ENCODE measurements at places on chromosomes 5 and 9. TPM values are rescaled to one million over a fixed set of nuclear protein-coding genes. Genes with fewer than 3 reads are reported as not detected.
A peak's percentile ranks its signal among the peaks of the same experiment; 100 is the strongest.

GRCh38 chr5:167104351-167104750, 1187.1 kb upstream of the WWC1 start:
- H3K4me3 ChIP-seq, result no peak overlapping the region
- H3K36me3 ChIP-seq, result no peaks in the 10 kb centered on the region
- no peak for DNase-seq
- no peak overlapping the region for H3K27ac ChIP-seq
- H3K27me3 ChIP-seq, result no peaks in the 10 kb centered on the region

- no peak overlapping the region for H3K4me3 ChIP-seq
- peaks cover 3% of the 10 kb centered on the region for H3K36me3 ChIP-seq
- no peak for DNase-seq
- H3K27ac ChIP-seq, result no peak overlapping the region
- H3K27me3 ChIP-seq, result no peaks in the 10 kb centered on the region
Observed at GRCh38 chr9:37541465-37541864, 34.7 kb downstream of the FBXO10 start.

DNA sequence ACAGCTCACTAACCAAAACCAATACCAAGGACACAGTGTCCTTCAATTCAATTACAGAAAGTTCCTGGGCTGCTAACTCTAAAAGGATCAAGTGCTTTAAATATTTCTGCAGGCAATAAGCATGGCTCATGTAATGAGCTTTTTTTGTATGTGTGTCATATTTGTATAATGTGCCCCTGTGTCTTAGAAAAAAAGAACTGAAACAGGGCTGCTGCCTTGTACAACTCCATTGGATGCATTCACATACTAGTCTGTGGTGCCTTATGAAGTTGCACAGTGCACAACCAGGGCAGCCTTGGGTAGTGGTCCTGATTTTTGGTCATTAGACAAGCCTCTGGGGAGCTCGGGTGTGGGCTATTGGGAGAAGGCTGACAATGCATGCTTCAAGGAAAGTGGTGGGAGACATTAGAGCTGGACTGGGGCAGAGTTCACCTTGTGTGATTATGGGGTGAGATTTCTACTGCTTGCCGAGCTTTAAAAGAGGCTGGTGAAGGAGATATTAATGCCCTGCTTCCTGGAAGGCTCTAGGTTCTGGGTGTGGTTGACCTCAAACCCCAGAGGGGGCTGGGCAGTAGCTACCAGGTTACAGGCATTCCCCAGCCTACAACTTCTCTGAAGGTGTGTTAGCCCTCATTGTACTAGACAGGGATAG, 3.6 kb upstream of the CPEB4 start:
- H3K36me3 ChIP-seq, result no peaks in the 10 kb centered on the region
- no peaks in the 10 kb centered on the region for H3K27me3 ChIP-seq
- H3K4me3 ChIP-seq, result no peak overlapping the region
- H3K4me1 ChIP-seq, result peaks cover 50% of the 10 kb centered on the region

DNA sequence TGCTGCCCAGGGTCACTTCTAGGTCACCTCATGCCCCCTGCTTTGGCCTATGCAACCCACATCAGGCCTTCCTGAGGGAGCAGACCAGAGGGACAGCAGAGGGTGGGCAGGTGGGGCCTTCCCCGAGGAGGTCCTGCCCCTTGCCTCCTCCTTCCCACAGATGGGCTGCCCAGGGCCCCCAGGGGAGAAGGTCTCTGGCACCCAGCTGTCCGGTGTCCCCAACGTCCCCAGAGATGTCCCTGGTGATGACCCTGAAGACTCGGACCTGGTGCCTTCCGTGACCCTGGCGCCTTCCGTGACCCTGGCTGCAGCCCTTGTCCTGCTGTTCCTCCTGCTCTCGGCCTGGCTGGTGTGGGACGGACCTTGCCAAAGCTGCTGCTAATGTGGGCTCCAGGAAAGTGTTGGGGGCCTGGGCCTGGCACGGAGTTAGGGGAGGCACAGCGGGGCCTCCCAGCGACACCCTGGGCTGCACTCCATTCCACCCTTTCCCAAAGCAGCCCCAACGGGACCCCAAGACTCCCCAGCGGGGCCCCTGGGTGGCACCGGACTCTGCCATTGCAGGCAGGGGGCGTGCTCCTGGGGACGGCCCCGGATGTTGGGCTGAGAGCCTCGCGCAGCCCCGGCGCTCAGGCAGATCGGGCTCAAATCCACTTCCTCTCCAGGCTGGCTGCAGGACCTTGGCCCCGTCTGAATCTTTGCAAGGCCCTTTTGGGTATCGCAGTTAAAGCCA, 6.8 kb upstream of the SLC2A6 start:
- H3K4me1 ChIP-seq, result peaks cover 54% of the 10 kb centered on the region
- no peaks in the 10 kb centered on the region for H3K36me3 ChIP-seq
- H3K4me3 ChIP-seq, result peak overlapping the region; percentile 27

GRCh38 chr5:79990205-79990597, 861 bp downstream of the MTX3 start:
- no peak for DNase-seq
- H3K4me1 ChIP-seq, result peaks cover 30% of the 10 kb centered on the region
- peak overlapping the region; percentile 86 for H3K27ac ChIP-seq
- H3K36me3 ChIP-seq, result peaks cover 25% of the 10 kb centered on the region
- no peaks in the 10 kb centered on the region for H3K27me3 ChIP-seq
- H3K4me3 ChIP-seq, result peak overlapping the region; percentile 95

DNA sequence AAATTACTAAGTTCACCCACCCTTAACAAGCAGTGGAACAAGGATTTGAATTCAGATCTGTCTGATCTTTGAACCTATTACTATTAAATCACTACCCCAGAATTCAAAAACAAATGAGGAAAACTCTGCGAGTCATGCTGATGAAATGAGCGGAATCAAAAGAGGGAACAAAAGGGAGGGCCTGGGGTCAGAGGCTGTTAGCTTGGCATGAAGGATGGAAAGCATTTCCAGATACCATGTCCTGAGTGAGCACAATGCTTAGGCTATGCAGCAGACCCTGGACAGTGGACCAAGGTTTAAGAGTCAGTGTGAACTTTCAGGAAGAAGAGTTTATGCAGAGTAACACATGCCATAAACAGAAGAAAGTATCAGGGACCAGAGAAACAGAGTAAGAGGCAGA, 30.5 kb downstream of the GRIA1 start:
- no peak for DNase-seq
- H3K4me1 ChIP-seq, result no peaks in the 10 kb centered on the region
- no peak overlapping the region for H3K4me3 ChIP-seq
- no peaks in the 10 kb centered on the region for H3K27me3 ChIP-seq

DNA sequence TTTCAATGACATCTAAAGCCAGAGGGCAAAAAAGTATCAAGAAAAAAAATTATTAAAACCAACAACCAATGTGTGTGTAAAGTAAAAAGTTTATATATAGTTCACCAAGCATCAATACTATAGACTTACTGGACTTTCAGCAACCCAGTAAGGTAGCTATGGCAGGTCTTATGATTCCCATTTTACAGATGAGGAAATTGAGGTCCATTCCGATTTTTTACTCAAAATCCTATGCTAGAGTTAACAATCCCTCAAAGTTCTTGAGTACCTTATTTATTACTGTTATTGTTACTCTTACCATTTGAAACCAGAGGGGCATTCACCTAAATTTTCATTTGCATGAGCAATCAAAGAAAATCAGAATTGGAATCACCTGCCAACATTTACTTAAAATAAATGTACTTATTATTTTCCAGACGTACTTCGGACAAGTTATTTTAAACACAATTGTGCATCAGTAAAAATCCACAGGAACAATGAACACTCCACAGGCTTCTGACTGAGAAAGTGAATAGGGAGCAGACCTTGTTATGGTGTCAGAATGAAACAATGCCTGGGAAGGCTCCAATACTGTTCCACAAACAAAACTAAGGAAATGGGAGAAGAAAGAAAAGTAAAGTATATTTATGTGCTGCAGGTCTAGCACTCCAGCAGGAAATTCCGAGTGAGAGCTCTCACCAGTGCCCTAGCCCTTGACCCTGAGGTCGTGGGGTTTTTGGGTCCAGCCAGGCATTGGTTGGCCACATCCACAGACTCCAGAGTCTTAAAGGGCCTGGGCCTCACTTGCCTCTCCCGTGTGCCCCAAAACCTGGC, 229.9 kb downstream of the PIK3R1 start:
- H3K27me3 ChIP-seq, result no peaks in the 10 kb centered on the region
- H3K36me3 ChIP-seq, result no peaks in the 10 kb centered on the region
- H3K4me3 ChIP-seq, result no peak overlapping the region
- DNase-seq, result no peak

DNA sequence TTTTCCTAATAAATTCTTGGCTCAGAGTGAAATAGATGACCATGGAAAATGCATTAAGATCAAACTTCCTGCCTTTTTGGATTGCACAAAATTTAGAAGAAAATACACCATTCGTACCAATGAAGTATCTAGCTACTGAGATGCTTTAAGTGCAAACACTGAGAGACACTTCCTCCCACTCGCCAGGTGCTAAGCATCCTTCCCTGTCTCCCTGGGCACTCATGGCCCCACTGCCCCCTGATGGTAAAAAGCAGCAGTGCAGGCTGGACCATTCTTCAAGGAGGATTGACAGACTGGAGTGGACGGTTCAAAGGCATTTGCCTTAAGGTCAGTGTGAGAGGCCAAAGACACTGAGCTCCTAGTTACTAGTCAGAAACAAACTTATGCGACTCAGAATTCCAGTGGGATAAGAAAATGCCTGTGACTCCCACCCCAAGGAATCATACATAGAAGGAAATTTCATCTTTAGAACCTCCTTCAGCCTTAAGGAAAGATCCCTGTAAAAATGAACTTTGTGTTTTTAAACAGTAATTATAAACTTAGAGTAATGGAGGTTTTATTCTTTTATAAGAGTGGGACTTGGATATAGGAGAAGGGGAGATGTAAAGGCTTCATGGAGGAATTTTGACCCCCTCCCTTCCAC, 86.0 kb upstream of the SLC30A5 start:
- peak; percentile 38 for DNase-seq
- H3K27ac ChIP-seq, result no peak overlapping the region
- H3K4me3 ChIP-seq, result no peak overlapping the region
- no peaks in the 10 kb centered on the region for H3K36me3 ChIP-seq
- H3K27me3 ChIP-seq, result peaks cover 3% of the 10 kb centered on the region

TAF11L10 gene
- not detected for polyA plus RNA-seq

KIF24 gene
- polyA plus RNA-seq, result 1.1 TPM

GRCh38 chr9:88804254-88804596, 187.0 kb upstream of the S1PR3 start:
- no peak overlapping the region for H3K27ac ChIP-seq
- H3K4me1 ChIP-seq, result no peaks in the 10 kb centered on the region
- no peak overlapping the region for H3K4me3 ChIP-seq
- H3K36me3 ChIP-seq, result no peaks in the 10 kb centered on the region

FOXI1 gene
- polyA plus RNA-seq, result not detected

DNA sequence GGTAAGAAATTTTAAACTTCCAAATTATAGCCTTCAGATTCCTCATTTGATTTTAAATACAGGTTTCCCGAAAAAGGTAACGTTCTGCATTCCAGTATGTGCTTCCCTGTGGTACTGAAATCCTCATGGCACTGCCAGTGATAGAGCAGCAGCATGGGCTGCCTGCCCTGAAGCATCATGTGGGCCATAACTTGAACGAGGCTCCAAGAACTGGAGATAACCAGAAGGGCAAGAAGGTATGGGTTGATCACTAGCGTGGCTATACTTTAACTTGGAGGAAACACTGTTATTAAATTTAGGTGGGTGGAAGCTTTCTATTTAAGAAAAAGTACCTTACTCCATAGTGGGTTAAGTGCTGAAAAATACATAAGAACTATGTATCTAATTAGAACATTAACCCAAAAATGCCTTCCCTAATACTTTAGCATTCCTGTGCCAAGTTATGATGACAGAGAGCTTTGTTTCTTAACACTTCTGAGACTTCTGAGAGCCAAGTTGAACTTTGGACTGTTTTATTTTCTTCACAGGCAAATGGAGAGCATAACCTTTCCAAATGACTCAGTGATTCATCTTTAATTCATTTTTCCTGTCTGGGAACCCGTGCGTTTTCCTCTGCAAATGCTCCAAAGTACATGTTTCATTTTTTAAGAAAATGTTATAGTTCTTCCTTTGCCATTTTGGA, 191.5 kb upstream of the GNA14 start:
- no peaks in the 10 kb centered on the region for H3K36me3 ChIP-seq
- H3K27me3 ChIP-seq, result no peaks in the 10 kb centered on the region
- no peak overlapping the region for H3K4me3 ChIP-seq
- H3K27ac ChIP-seq, result no peak overlapping the region
- peaks cover 18% of the 10 kb centered on the region for H3K4me1 ChIP-seq

DNA sequence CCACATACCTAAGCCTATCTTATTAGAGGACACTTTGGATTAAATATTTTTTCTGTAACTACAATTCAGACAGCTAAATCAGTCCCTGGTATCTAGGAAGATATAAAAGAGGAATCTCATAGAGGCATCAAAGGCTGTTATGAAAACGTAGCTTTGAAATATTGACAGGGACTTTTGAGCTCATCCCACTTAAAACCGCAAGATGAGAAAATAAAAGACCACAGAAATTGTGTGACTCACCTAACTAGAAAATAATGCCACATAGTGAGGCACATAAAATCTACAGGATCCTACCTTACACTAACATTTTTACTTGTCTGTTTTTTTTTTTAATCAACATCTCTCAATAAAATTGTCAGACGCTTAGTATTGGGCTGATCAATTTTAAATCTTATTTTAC, 686.5 kb upstream of the COX7C start:
- H3K27me3 ChIP-seq, result no peaks in the 10 kb centered on the region
- H3K36me3 ChIP-seq, result no peaks in the 10 kb centered on the region
- no peak overlapping the region for H3K4me3 ChIP-seq
- H3K4me1 ChIP-seq, result no peaks in the 10 kb centered on the region
- no peak for DNase-seq

DNA sequence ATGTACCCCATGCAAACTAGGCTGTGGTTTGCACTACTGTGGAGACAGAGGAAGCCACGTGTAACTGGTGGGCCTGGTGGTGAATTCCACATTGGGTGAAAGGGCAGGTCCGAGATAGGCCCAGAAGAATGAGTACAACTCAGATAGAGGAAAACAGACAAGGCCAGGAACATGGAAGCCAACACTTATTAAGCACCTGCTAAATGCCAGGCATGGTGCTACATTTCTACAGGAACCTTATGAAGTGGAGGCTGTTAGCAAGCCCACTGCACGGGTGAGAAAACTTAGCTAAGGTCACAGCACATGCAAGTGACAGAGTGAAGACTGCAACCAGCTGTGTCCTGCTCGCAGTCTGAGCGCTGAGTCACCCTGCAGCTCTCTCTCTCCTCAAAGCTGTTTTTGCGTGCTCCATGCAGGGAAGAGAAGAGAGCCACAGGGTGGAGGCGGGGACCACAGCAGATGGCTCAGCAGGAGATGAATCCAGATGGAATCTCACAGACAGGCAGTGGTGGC, 65.5 kb upstream of the SPTLC1 start:
- H3K36me3 ChIP-seq, result no peaks in the 10 kb centered on the region
- peaks cover 21% of the 10 kb centered on the region for H3K27me3 ChIP-seq
- peaks cover 14% of the 10 kb centered on the region for H3K4me1 ChIP-seq
- H3K4me3 ChIP-seq, result no peak overlapping the region
- no peak overlapping the region for H3K27ac ChIP-seq
- DNase-seq, result peak; percentile 20

IL3 gene
- polyA plus RNA-seq, result not detected

GPR21 gene
- polyA plus RNA-seq, result 0.32 TPM
